ENCODE measurements at places on chromosomes 13 and 19.

DNA sequence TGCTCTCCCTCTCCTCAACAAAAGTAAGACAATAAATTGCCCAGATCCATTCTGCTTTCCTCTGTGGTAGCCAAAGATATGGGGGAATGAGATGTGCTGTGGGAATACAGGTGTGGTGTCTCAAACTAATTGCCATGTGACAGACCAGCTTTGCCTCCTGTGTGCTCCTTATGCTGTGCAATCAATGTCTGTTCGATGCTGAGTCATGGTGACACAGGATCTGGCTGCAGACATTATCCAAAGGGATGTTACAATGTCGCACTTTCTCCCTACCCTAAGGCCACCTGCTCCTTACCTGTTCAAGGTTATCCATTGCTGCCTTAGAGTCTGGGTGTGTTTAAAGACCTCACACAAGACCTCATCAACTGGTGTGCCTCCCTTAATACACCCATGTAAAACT, 32.5 kb downstream of the FGF14 start:
- DNase-seq: peak; percentile 33

GRCh38 chr19:8826371-8826770, 5.7 kb downstream of the ZNF558 start:
- DNase-seq: no peak

DNA sequence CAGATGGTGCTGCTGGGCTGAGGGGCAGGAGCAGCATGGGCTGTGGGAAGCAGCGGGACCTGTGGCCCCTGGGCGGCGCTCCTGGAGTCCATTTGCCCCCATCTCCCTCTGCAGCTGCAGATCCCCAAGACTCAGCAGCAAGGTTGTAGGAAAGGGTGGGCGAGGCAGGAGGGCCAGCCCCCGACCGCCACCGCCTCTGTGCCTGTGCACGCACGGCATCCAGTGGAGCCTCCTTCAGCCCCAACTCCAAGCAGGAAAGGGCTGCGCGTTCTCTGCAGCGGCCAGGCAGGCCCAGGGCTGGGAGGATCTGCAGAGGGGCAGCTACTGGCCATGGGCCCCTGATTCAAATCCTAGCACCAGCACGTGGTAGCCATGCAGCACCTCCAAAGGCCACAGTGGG, 20.8 kb downstream of the DPF1 start:
- no peak for DNase-seq

GRCh38 chr13:99311748-99312492, 4.7 kb upstream of the GPR183 start:
- no peak for DNase-seq

DNA sequence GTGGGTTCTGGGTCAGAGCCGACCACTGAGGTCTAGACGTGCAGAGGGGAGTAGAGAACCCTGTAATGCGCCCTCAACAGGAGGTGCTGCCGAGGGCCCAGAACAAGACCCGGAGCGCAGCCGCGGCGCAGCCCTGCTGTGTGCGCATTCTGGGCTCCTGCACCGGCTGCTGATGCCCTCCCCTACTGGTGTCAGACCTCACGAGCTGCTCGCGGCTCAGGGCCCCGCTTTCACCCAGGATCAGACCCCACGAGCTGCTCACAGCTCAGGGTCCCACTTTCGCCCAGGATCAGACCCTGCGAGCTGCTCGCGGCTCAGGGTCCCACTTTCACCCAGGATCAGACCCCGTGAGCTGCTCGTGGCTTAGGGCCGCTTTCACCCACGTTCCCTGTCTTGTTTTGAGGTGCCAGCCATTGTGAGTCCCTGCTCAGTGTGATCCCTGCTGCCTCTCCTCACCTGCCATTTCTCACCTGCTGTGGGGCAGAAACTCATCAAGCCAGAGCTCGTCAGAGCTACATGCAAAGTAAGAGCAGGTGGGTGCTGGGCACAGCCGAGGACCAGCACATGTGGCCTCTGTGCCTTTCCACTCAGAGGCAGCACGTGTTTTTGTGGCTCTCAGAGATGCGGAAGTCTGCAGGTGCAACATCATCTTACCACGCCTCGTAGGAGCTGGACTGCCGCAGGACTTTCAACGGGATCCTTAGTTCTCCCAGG, 47.0 kb upstream of the C13orf46 start:
- no peak for DNase-seq

- DNase-seq: peak; percentile 65
These were observed 12.3 kb upstream of the CADM4 start for GRCh38 chr19:43651758-43652545.

- DNase-seq: peak; percentile 6
These were observed 679 bp downstream of the ZNF471 start for GRCh38 chr19:56508290-56508778.

GRCh38 chr19:18839465-18840287, 7.9 kb downstream of the UPF1 start:
- DNase-seq: peak; percentile 40

DNA sequence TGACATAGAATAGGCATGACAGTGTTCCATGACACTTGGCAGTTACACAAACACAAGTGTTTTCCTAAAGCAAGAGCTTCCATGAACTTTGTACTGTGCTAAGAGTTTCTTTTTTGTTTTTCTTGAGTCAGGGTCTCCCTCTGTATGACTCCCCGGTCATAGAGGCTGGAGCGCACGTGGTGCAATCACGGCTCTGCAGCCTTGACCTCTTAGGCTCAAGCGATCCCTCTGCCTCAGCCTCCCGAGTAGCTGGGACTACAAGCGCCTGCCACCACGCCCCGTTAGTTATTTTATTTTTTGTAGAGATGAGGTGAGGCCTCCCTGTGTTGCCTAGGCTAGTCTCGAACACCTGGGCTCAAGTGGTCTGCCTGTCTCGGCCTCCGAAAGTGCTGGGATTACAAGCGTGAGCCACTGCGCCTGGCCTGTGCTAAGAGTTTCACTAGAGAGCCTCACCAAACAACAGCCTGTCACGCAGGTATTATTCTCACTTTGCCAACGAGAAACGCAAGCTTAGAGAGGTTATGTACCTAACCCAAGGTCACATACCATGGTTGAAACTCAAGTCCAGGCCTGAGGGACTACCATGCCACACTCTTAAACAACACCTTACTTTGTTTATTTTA, 355.9 kb downstream of the KLF12 start:
- no peak for DNase-seq

GRCh38 chr19:2477141-2477710, 1.3 kb downstream of the GADD45B start:
- peak; percentile 86 for DNase-seq

DNA sequence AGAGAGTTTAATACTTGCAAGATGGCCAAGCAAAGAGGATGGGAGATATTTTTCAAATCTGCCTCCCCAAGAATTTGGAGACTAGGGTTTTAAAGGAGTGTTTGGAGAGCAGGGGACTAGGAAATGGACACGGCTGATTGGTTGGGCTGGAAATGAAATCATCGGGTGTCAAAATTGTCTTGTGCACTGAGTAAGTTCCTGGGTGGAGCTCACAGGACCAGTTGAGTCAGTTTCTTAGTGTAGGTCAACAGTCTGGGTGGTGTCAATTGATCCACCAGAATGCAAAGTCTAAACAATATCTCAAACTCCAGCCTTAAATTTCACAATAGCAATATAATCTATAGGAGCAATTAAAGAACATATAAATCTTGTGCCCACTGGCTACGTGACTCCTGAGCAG, 23.0 kb upstream of the CEACAM4 start:
- DNase-seq: peak; percentile 9

DNA sequence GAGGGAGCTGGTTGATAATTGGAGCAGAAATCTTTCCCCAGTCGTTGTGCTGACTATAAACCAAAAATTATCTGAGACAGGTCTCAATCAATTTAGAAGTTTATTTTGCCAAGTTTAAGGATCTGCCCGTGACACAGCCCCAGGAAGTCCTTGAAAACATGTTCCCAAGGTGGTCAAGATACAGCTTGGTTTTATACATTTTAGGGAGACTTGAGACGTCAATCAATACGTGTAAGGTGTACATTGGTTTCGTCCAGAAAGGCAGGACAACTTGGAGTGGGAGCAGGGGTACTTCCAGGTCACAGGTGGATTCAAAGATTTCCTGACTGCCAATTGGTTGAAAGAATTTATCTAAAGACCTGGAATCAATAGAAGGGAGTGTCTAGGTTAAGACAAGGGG, 17.6 kb downstream of the CFAP97D2 start:
- no peak for DNase-seq

DNA sequence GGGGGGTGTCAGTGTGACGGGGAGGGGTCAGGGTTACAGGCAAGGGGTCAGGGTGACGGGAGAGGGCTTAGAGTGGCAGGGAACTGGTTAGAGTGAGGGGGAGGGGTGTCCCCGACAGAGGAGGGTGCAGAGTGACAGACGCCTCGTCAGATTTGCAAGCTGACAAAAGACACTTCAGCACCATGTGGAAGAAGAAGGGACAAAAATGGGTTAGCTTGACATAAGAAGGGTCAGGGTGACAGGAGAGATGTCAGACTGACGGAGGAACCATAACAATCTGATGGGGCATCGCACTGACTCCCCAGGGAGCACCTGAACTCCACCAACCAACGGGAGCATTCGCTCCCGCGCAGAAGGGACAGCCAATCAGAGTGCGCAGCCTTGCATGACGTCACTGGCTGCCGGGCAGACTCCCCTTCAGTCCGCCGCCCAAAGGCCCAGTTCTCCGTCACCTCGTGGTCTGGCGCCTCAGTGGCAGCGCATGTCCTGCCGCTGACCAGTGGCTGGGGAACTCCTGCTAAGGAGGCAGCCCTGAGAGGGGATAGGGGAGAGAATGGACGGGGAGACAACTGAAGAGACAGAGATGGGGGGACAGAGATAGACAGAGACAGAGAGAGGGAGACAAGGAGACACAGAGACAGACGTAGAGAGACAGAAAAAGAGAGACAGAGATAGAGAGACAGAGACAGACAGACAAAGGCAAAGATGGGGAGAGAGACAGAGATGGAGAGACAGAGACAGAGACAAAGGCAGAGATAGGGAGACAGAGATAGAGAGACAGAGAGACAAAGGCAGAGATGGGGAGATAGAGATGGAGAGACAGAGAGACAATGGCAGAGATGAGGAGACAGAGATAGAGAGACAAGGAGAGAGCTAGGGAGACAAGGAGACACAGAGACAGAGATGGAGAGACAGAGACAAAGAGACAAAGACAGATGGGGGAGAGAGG, 30.2 kb downstream of the C19orf81 start:
- DNase-seq: peak; percentile 70

DNA sequence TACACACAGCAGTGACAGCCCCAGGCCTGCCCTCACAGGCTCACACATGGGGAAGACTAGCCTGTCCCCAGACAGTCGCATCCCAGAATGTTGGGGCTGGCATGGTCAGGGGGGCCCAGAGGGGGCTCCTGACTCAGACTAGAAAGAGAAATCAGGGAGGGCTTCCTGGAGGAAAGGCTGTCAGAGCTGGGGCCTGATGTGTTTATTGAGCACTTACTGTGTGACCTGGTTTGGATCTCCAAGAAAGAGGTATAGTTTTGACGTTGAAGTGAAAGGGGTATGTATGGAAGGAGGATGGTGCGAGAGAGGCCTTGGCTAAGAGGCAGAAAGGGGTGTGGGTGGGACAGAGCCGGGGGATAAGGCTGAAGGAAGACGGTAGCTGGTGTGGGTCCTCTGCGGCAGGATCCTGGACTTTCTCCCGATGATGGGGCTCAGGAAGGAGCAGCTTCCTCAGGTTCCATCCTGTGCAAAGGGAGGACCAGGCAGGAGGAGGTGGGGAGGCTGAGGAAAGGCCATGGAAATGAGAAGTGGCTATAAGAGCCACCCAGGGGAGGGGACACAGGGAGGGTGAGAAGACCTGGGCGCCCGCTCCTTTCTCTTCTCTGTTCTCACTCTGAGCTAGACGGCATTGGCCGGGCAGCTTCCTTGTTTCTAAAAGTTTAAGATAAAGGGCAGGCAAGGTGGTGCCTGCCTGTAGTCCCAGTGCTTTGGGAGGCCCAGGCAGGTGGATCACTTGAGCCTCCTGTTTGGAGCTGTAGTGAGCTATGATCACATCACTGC, 16.1 kb upstream of the BCL3 start:
- no peak for DNase-seq

DNA sequence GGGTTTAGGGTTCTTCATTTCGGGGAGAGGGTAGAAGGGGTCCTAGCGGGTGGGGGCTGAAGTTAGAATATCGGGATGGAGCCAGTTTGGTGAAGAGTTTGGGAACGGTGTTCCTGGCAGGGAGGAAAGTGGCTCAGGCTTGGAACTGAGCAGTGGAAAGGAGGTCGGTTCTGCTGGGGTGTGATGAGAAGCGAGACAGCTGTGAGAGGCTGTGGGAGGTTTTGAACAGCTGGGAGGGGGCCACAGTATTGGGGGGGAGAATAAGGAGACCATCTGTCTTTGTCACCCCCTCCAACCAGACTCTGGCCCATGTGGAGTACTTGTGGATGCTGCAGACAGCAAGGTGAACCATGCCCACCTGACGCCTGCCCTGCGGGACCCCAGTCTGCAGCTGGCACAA, 1.0 kb upstream of the TM6SF2 start:
- no peak for DNase-seq

GRCh38 chr19:48069435-48069834, 25.6 kb upstream of the CABP5 start:
- DNase-seq: no peak

DNA sequence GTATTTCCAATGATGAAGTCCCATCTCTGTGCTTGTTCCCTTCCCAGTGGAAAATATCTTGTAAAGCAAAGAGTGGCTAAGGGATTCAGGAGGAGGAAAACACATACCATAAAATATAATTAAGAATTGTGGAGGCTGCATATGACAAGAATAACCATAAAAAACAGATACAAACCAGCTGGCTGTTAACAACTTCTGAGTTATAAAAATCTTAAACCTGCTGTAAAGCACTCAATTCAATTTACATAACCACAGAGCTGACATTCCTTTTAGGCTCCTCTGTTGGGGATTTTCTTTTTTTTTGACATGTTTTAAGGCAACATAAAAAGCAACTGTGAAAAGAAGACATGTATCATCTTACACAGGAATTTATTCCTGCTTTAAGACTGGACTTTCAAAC, 207.6 kb downstream of the DACH1 start:
- DNase-seq: no peak

DNA sequence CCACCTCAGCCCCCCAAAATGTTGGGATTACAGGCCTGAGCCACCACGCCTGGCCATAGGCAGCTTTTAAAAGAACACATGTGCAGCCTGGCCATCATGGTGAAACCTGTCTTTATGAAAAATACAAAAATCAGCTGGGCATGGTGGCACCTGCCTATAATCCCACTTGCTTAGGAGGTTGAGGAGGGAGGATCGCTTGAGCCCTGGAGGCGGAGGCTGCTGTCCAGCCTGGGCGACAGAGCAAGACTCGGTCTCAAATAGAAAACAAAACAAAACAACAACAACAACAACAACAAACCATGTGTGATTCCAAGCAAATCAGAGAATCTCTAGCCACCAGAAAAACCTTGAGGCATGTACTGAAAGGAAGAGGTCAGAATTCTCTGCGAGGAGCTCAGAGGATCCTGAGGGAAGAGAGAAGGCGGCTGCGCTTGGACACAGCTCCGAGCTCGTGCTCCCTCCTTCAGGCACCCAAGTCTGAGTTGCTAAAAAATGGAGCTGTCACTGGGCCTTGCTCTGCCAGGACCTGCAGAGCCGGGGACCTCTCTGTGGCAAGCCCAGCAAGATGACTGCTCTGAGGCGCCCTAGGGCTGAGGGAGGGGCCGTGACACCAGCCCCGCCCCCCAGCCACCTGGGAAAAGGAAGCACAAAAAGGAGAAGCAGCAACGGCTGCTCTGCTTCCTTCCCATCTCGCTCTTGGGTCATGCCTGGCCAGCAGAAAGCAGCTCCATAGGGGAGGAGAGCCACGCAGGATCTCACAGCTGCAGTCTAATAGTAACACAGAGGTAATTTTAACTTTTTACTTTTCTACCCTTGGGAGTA, at the start of gene ARL11:
ARL11 (plus strand) TSS at position 677 of the 822 bp plus-strand sequence. CDS start 1,941 bp downstream, outside the sequence.
- no peak for DNase-seq

GRCh38 chr13:42874221-42874620, 92.8 kb downstream of the FAM216B start:
- no peak for DNase-seq

- no peak for DNase-seq
These were observed 26.2 kb downstream of the RAP2A start for GRCh38 chr13:97460004-97460775.
